Cardiac septum (tissue), 1 donor: ENCODE measurements at places on chromosomes 13 and 19. TPM values are rescaled to one million over a fixed set of nuclear protein-coding genes. Genes with fewer than 3 reads are reported as not detected.

Gene FREM2
- total RNA-seq = 0.22 TPM

Gene KIR2DL1
- not detected for total RNA-seq

Gene ZNF284
- total RNA-seq = 1.4 TPM

Gene NLRP5
- not detected for total RNA-seq

Gene DDX49
- total RNA-seq = 22.9 TPM

Gene OR7C1
- 0.03 TPM for total RNA-seq

Gene ZNF221
- 4.7 TPM for total RNA-seq

Gene RPS28
- total RNA-seq = 669 TPM

Gene NBEA
- total RNA-seq = 27.3 TPM

Gene PRODH2
- not detected for total RNA-seq

Gene ZNF177
- 3.1 TPM for total RNA-seq

Gene MAG
- not detected for total RNA-seq

Gene ZNF296
- total RNA-seq = 0.13 TPM

Gene C13orf42
- not detected for total RNA-seq

Gene SYNGR4
- total RNA-seq = not detected

Gene PVR
- total RNA-seq = 44.0 TPM

Gene ANKLE1
- total RNA-seq = 0.30 TPM

Gene RDH8
- total RNA-seq = not detected

Gene JSRP1
- 0.46 TPM for total RNA-seq

Gene LIM2
- not detected for total RNA-seq

Gene KIR2DL4
- total RNA-seq = not detected

Gene TTC9B
- total RNA-seq = not detected

Gene YJEFN3
- total RNA-seq = 6.7 TPM

Gene PGLYRP2
- total RNA-seq = not detected

Gene BICRA
- total RNA-seq = 9.3 TPM

Gene CEACAM18
- total RNA-seq = not detected

Gene KLF2
- total RNA-seq = 44.6 TPM

Gene RFPL4A
- total RNA-seq = 0.46 TPM

Gene IZUMO4
- total RNA-seq = 4.3 TPM

Gene NOTCH3
- total RNA-seq = 60.0 TPM

Gene MEDAG
- total RNA-seq = 11.7 TPM

Gene CGB7
- not detected for total RNA-seq

Gene PLIN4
- total RNA-seq = 89.8 TPM

Gene IL17D
- total RNA-seq = 2.4 TPM

Gene TLE2
- total RNA-seq = 48.0 TPM

Gene TNPO2
- total RNA-seq = 50.4 TPM

Gene AP2S1
- 77.3 TPM for total RNA-seq

Gene ZNF253
- total RNA-seq = 8.9 TPM

Gene TSEN34
- 22.6 TPM for total RNA-seq

Gene CEACAM1
- 2.8 TPM for total RNA-seq

Gene DIRAS1
- total RNA-seq = 113 TPM

Gene ISOC2
- 50.8 TPM for total RNA-seq

Gene CRX
- total RNA-seq = not detected

Gene TMPRSS9
- not detected for total RNA-seq

Gene CNN1
- total RNA-seq = 236 TPM
